ENCODE measurements at places on chromosomes 1 and 21.

DNA sequence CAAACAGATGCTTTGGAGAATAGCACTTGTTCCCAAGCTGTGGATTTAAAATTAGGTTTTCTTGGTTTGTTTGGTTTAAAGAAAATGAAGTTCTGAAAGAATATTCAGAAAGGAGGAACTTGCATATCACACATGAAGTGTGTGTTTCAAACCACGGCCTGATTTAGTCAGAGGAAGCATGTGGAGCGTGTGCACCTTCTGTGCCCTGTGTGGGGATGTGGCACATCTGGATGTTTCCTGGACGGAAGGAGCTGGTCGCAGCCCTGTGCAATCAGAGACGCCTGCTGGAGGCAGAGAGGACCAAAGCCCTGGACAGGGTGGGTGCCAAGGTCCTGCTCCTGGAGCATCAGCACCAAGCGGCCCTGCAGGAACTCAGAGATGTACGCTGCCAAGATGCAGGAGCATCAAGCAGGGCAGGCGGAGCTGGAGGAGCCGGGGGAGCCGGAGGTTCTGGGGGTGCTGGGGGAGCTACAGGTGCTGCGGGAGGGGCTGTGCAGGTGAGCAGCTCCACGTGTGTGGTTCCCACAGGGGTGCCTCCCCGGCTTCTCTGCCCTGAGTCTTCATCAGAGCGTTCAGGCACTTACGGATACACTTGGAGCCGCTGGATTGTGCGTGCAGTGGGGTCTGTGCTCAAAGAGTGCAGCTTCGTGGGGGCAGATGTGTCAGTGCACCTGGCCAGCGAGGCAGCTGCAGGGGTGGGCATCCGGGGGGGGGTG lies 45.7 kb downstream of the PCNT start:
- no peak for DNase-seq

DNA sequence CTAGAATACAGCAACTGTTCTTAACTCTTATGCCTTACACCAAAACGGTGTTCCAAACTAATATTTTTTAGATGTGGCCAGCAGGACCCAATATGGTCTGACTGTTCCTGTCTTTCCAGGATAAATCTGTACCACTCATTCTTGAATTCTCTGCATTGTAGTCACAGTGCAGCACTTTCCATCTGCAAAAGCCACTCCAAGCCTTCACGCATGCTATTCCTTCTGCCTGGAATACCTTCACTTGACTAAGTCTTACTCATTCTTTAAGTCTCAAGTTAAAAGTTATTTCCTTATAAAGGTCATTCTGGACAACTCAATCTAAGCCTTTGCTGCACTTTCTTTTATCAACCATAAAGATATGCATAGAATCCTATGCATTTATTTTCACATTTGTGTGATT lies 1194.5 kb downstream of the PLA2G4A start:
- no peak for DNase-seq

GRCh38 chr1:10470043-10470442 lies 2.3 kb downstream of the DFFA start:
- DNase-seq, result no peak

DNA sequence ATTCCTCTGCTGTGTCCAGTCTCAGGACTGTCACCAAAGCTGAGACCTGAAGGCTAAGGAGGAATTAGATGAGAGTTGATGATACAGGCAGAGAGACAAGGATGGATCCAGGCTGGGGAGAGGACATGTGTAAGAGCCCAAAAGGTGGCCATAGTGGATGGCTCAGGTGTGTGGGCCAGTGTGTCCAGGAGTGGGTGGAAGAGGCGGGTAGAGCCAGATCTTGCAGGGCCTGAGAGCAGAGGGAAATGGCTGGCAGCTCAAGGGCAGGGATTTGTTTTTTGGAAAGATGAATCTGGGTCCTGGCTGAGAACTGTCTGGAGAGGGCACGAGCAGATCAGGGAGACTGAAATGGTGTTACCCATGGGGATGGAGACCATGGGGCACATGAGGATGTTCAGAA lies 38.1 kb downstream of the AZIN2 start:
- DNase-seq, result no peak

- no peak for DNase-seq
Observed at GRCh38 chr1:59997479-59998115, 71.0 kb upstream of the CYP2J2 start.

- DNase-seq, result no peak
Observed at GRCh38 chr1:78333502-78333901, 157.3 kb upstream of the PTGFR start.

- DNase-seq, result no peak
Observed at GRCh38 chr1:178060789-178061556, 32.9 kb upstream of the RASAL2 start.

GRCh38 chr1:225021037-225021436 lies 91.6 kb downstream of the DNAH14 start:
- no peak for DNase-seq

DNA sequence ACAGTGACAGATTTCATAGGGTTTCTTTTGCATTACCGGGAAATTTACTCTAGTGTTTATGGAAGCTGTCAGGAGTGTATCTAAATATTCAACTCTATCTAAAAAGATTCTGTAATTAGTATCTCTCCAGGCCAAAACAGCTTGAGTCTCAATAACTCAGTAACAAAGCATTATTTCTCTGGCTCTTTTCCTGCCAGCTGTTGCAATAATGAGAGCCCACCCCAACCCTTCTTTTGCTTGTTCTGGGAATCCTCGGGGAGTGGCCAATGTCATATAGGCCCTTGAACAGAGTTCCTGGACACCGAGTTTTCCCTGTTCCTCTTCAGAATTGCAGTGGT lies 120.1 kb upstream of the SGIP1 start:
- no peak for DNase-seq

- no peak for DNase-seq
Observed at GRCh38 chr1:183635099-183635605, 431 bp downstream of the ARPC5 start.

GRCh38 chr1:94827434-94827833 lies 7.3 kb downstream of the SLC44A3 start:
- DNase-seq, result no peak

- DNase-seq, result no peak
Observed at GRCh38 chr1:74012583-74012982, 185.4 kb downstream of the LRRIQ3 start.

DNA sequence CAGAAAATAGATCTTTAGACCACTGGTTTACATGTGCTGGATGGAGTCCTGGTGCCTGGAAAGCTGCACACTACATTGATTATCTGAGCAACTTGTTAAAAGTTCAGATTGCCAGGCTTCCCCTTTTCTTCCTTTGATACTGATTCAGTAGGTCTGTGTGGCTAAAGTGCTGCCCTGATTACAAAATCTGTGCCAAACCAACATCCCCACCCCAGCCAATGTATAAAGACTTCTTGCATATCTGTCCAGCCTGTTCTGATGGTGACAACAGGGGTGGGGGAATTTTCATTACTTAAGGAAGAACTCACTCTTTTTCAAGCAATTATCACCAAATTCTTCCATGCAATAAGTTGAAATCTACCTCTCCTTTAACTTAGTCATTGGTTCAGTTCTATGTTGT lies 135.5 kb downstream of the TNFSF18 start:
- DNase-seq, result no peak

DNA sequence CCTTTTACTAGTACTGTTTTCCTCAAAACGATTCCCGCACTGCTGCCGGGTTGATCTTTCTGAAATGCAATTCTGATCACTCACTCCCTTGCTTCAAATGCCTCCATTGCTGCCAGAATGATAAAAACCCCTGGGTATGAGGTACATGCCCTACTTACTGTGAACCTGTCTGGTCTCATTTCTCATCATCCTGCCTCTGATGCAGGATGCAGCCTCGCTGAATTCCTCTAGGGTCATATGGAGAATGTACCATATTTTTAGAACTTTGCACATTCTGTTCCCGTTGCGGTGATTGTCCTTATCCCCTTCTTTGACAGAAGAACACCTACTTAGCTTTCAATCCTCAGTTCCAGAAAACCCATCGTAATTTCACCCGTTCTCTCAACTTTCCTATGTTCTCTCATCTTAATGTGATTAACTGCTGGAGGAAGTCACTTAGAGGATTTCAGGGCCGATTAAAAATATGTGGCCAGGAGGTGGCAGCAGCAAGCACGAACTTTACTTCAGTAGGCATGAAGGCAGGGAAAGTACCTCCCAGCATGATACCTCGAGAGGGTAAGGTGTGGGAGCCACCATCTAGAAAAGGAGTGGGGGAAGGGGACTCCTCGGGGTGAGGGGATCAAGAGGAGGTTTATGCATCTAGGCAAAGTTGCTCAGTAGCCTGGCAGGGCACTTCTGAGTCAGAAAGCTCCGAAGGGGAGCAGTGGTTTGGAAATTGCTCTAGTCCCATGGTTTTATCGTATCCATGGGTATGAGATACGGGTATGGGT lies 361.5 kb upstream of the ZP4 start:
- peak; percentile 10 for DNase-seq

DNA sequence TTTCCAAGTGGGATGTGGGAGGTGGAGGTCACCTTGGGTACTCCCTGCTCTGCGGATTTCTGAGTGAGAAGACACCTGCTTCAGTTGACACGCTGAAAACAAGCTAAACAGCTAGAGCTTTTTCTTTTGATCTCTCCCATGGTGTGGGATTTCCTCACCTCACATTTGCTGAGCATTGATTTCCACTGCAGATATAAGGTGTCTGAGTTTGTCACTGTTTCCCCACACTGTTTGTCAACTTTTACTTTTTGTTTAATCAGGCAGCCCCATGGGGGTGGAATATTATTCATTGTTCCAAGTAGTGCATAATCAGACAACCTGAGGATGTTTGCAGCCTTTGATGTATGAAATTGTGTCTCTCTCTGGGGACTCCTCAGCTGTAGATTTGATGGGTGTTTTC lies 49.5 kb downstream of the FASLG start:
- no peak for DNase-seq

DNA sequence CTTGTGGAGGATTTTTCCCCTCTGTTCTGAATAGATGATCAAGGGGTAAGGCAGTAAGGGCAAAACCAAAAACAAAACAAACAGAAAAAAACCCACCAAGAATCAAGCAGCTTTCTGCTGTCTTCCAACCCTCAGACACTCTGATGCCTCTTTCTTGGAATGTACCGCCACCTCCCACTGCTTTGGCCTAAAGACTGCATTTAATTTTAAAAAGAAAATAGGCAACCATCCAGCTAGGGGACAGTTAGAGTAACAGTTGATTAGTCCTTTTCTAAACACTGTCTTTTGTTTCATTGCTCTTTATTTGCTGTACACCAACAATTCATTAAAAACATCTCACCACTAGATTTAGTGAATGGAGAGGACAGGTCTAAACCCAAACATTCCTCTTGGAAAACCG lies 21.5 kb downstream of the WLS start:
- no peak for DNase-seq

GRCh38 chr1:202501281-202501680 lies 152.8 kb downstream of the PPP1R12B start:
- no peak for DNase-seq

GRCh38 chr1:174550296-174550695 lies 102.5 kb downstream of the GPR52 start:
- DNase-seq, result no peak

GRCh38 chr21:39220150-39220549 lies 36.9 kb upstream of the PSMG1 start:
- DNase-seq, result no peak

GRCh38 chr1:246309247-246309884 lies 197.7 kb downstream of the SMYD3 start:
- DNase-seq, result no peak

- no peak for DNase-seq
Observed at GRCh38 chr1:209756615-209757445, 977 bp downstream of the TRAF3IP3 start.

DNA sequence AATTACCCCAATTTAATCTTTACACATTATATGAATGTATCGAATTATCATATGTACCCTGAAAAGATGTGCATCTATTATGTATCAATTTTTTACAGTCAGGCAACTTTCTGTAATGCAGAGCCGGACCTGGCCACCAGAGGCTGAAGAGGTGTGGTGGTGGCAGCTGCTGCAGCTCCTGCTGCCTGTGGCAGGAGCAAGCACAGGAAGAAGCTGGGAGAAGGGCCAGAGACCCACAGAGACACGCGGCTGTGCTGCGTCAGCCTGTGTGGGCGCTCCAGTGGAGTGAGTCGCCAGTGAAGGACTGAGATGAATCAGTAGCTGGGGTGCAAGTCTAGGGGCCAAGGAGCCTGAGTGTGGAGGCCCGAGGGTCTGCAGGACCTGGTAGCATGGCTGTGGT lies 74.3 kb upstream of the COG2 start:
- DNase-seq, result no peak

- no peak for DNase-seq
Observed at GRCh38 chr1:155226910-155227260, 18.4 kb downstream of the MTX1 start.

DNA sequence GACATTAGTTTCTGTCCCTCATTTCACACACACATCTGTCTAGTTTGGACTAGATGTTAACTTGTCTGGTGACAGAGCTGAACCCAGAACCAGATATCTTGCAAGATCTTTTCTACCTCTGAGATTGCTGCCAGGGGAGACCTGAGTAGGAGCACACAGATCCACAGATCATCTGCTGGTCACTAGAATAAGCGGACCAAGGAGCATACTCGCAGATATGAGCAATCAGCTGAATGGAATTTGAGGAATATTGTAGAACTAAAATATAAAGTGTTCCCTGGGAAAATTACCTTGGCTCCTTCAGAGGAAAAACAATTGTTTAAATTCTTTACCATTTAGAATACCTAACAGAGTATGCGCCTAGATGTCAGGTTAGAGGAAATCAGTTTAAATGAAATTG lies 90.7 kb downstream of the TNFSF18 start:
- DNase-seq, result no peak

DNA sequence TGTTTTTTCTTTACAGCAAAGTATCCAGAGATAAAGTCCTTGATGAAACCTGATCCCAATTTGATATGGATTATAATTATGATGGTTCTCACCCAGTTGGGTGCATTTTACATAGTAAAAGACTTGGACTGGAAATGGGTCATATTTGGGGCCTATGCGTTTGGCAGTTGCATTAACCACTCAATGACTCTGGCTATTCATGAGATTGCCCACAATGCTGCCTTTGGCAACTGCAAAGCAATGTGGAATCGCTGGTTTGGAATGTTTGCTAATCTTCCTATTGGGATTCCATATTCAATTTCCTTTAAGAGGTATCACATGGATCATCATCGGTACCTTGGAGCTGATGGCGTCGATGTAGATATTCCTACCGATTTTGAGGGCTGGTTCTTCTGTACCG lies 6.5 kb downstream of the DEGS1 start:
- DNase-seq, result no peak

DNA sequence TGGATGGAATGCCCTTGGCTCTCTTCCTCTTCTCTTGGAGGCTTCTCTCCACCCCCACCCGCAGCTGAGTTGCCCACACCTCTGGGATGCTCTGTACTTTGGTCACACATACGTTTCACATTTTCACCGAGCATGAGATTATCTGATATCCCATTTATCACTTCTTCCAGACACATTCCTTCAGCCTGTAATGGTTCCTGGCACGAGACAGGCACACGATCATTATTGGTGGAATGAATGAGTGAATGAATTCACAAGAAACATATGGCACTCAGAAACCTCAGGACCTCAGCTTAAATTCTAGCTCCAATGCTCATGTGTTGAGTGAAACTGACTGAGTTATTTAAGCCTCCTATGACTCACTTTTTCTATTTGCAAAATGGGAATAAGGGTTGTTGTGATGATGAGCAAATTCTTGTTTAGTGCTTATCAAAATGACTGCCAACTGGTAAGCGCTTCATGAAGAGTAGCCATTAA lies 242.7 kb upstream of the JUN start:
- DNase-seq, result no peak
